SK-MEL-5 (cell line): ENCODE measurements at places on chromosomes 2 and 18. TPM values are rescaled to one million over a fixed set of nuclear protein-coding genes. Genes with fewer than 3 reads are reported as not detected.

DNA sequence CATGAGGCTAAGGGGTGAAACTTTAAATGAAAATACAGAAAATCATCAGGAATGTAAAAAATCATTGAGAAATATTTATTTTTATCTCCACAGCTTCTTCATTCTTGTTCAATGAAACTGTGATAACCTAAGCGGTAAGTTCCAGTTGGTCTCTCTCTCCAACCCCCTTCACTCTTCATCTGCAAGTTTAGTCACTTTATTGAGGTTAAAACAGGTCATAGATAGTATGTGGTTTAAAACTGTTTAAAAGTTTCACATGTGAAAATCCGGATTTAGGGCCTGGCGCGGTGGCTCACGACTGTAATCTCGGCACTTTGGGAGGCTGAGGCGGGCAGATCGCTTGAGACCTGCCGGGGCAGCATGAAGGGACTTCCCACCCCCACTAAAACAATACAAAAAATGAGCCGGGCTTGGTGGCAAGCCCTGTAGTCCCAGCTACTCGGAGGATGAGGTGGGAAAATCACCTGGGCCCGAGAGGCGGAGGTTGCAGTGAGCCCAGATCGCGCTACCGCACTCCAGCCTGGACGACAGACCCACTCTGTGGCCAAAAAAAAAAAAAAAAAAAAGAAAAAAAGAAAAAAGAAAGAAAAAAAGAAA, 1.6 kb upstream of the PHLPP1 start:
- no peak for DNase-seq

DNA sequence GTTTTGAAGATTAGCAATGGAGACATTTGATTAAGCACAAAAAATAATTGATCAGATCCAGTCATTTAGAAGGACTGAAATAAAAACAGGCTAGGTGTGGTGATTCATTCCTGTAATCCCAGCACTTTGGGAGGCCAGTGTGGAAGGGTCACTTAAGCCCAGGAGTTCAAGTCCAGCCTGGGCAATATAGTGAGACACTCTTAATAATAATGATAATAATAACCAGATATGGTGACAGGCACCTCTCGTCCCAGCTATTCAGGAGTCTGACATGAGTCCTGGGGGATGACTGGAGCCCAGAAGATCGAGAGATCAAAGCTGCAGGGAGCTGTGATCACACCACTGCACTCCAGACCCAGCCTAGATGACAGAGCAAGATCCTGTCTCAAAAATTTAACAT, 3.5 kb upstream of the FN1 start:
- peak; percentile 23 for DNase-seq

- no peak for DNase-seq
Observed at GRCh38 chr2:424306-425171, 136.6 kb upstream of the ALKAL2 start.

- DNase-seq = no peak
Observed at GRCh38 chr18:35936951-35937350, 35.5 kb upstream of the RMP24 start.

DNA sequence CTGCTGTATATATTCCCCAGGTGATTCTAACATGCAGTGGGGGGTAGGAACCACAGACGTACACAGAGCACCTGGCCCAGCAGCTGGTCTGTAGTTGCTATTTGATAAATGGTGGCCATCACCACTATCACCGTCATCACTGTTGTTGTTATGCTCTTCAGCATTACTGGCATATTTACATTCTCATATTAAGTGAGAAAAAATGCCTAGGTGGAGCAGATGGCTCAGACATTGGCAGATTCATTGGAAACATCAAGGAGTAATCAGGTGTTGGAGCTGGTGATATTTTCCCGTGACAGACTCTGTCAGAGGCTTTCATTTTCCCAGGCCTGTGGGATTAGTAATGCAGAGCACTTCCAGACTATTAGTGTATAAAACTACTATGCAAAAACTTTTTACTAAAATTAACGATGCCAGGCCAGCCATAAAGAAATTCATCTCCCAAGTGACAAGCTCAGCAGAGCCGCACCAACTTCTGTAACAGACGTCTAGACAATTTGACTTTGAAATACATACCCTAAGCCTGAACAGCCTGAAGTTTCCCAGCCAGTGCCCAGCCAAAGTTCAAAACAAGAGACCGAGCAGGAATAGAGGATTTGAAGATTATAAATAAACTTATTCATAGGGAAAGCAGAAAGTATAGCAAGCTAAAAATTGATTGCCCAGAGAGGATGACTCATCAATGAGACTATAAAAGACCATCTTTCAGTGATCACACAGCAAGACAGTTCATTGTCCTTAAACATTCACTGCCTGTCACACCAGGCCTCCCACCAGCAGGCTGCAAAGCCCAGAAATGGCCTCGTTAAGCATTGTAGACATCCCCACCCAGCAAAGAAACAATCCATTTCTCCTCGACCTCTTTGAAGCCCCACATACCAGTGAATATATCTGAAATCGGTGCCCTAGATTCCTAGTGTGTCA, 247.4 kb upstream of the CHAC2 start:
- peak; percentile 65 for DNase-seq

- DNase-seq = no peak
Observed at GRCh38 chr2:57806449-57806968, 240.1 kb upstream of the VRK2 start.

DNA sequence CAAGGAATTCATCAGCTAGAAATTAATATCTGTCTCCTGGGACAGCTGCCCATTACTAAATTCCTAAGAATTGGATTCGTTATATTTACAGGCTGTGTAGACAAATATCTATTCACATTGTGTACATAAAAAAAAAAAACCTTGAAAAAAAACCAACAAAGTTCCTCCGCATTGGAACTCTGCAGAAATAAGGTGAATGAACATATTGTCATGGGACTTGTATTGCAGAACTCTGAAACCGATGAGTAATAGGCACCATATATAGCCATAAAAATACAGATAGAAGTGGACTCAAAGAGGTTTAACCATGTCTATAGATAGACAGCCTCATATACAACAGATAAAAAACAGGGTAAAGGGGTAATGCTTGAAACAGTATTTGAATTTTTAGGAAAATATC, 909.9 kb upstream of the CHAC2 start:
- DNase-seq = peak; percentile 88

DNA sequence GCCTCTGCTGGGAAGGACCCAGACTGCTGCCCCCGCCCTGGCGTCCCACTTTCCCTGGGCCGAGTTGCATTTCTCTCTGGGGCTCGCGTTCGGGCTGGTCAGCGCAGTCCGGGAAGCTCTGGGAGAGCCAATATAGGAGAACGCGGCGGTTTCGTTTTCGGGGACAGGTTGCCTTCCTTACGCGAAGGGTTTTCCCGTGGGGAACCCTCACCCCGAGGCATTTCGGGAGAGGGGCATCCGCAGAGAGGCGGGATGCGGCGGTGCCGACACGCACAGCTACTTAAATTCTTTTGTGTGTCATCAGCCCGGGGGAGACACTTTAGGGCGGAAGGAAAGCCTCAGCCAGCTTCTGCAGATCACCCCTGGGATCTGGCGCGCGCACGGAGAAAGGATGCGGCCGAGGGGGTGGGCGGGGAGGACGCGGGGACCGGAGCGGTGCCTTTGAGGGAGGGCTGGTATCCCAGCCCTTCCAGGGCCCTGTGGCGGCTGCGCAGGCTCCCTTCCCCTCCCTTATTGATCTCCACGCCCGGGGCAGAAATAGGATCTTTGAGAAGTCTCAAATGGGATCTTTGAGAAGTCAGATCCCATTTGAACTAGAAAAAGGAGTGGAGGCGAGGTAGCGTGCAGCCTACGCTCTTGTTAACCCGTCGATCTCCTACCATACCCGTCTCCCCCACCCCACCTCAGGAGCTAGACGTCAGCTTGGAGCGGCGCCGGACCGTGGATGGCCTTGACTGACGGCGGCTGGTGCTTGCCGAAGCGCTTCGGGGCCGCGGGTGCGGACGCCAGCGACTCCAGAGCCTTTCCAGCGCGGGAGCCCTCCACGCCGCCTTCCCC, 1.2 kb downstream of the GATA6 start:
- peak; percentile 18 for DNase-seq

DNA sequence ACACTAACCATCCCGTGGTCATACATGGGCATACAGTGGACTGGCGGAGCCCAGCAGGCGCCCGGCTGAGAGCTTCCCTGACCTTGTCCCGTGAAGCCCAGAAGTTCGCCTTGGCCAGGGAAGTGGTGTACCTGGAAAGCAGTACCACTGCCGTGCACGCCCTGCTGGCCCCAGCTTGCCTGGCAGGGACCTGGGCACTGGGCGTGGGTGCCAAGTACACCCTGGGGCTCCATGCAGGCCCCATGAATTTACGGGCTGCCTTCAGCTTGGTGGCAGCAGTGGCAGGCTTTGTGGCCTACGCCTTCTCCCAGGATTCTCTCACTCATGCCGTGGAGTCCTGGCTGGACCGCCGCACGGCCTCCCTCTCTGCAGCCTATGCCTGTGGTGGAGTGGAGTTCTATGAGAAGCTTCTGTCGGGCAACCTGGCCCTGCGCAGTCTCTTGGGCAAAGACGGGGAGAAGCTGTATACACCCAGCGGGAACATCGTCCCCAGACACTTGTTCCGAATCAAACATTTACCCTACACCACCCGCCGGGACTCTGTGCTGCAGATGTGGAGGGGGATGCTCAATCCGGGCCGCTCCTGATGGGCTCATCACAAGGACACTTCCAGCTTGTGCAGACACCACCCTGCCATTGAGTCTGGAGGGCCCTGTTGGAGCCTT, 2.3 kb downstream of the TMEM177 start:
- DNase-seq = no peak

DNA sequence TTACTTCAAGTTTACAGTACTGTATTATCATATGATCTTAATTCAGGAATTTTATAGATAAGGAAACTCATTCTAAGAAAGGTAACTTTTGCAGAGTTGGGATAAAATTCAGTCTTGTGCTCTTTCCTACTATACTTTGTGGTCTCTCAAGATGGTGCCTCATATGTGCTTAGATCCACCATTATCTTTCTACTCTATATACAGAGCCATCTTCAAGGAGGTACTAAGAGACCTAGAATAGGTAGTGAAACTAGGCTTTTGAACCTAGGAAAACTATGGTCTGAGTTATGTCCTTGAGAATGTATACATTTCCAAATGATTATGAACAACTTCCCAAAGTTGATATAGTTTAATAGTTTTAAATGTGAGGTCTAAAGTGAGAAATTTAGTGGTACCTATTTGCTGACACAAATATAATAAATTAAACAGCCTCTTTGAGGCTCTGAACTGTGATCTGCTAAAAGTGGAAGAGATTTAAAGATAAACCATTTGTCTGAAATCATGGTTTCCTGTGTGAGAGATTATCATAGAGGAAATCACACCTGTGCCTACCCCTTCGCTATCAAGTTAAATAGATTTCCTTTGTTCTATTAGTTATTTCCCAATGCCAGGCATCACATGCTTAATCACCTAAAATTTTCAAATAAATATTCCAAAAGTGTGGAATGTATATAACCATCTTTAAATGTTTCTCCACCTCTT, 27.2 kb downstream of the ACAA2 start:
- no peak for DNase-seq

- DNase-seq = no peak
Observed at GRCh38 chr2:8379549-8379948, 302.3 kb upstream of the ID2 start.

The SERPINB12 gene
- not detected in 2 replicates for total RNA-seq
